Pancreas (tissue), 10 donors: ENCODE measurements at places on chromosomes 12 and 14.
A peak's percentile ranks its signal among the peaks of the same experiment; 100 is the strongest.

GRCh38 chr14:59067127-59067894 lies 121.2 kb upstream of the DAAM1 start:
- no peak for DNase-seq

- DNase-seq: no peak
Measured at GRCh38 chr14:57583396-57583795, 89.7 kb upstream of the CCDC198 start.

- DNase-seq: no peak
Measured at GRCh38 chr12:118145113-118145797, 9.3 kb downstream of the PEBP1 start.

GRCh38 chr12:52473768-52474167 lies at the start of gene KRT6C:
Gene KRT6C (minus strand): TSS chr12:52473805. CDS start chr12:52473737, 68 bp downstream.
- no peak for DNase-seq

DNA sequence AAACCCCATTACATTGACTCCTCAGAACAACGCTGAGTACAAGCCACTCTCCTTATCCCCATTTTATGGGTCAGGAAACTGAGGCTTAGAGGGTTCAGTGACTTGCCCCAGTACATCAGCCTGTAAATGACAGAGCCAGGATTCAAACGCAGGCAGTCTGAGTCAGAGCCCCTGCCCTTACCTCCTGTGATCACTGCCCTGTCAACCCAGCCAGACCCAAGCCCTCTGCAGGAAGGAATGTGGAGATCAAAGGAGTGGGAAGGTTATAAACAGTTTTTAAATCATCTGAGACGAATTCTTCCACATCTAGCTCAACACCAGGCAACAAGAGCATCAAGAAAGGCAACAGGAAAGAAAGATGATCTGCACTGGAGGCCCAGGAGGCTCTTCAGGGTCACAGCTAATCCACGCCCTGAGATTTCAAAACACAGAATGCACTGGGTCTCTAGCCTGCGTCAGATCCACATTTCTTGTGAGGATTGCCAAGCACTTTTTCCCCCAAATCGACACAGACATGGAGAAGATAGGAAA lies 38.5 kb downstream of the SPTB start:
- DNase-seq: no peak

GRCh38 chr14:70735043-70735442 lies 74.3 kb downstream of the MAP3K9 start:
- no peak for DNase-seq

DNA sequence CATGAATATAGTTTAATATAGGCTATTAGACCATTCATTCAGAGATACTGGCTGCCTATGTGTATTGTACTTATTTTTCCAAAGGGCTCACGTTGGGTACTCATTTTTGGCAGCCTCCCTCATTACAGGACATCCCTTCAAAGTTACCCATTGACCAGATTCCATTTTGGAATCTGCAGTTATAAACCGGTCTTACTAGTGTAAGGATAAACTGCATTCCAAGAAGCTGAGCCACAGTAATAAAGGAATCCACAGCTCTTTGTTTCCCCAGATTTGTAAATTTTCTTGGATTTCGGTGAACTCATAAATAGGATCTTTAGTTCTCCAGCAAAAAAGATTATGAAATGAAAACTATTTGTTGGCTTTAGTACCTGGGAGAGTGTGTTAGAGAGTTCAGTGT lies 18.9 kb upstream of the CFL2 start:
- no peak for DNase-seq

- DNase-seq: no peak
Measured at GRCh38 chr12:94761559-94761958, 111.2 kb upstream of the TMCC3 start.

DNA sequence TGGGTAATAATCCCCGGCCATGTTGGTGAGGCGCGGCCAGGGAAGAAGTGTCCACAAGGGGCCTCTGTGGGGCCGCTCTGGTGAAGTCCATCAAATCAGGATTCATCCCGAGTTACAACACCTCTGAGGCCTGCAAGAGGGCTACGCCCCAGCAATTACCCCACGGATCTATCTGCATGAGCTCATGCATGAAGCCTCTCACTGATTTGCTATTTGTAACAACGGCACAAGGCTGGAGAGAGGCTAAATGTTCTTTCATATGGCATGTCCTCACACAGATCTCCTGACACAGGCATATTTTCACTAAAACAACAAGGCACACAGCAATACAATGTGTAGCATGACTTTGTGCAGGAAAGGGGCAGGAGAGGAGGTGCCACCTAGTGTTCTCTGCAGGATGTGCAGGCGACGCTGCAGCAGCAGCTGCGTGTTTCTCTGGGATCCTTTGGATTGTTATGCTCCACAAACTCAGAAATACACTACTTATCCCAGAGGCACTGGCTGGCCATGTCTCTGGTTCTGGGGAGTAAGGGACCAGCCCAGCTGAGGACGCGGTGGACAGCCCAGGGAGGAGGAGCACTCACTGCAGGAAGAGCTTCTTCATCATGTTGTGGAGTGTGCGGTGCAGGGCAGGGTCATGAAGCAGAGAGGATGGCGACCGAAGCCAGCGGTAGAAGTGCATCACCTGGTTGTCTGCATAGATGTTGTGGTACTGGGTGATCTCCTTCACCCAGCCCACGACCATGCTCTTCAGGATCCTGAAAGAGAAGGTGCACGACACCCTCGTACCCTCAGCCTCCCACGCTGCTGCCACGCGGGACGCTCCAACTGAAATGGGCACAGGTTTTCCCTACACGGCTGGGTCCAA lies 20.2 kb downstream of the P2RX2 start:
- DNase-seq: peak; percentile 58
